Trophoblast cell (in vitro differentiated cells and primary cell): ENCODE measurements at places on chromosomes 3 and 15.

- peak; percentile 33 for DNase-seq
Observed at GRCh38 chr3:42501681-42502428, 588 bp upstream of the VIPR1 start.

DNA sequence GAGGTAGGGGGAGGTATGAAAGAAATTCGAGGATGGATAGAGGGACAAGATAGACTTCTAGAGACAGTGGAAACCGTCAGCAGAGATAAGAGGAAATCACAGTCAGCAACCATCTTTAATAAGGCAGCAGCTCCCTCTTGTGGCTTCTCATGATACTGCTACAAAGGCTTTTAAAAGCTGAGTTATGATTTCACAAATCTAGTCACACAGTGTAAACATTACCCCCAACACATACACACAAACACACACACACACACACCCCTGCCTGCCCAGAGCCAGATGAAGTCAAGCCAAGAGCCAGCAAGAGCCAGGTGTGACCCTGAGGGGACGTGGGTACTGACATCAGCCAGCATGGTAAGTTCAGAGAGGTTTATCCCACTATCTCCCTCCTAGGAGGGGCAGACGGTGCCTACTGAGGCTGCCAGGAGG is 18.9 kb upstream of the TGM5 start:
- peak; percentile 90 for DNase-seq

- no peak for DNase-seq
Observed at GRCh38 chr15:69225355-69226022, 65.1 kb downstream of the GLCE start.

- DNase-seq = peak; percentile 63
Observed at GRCh38 chr3:65904016-65904415, 134.7 kb downstream of the MAGI1 start.

GRCh38 chr3:9732080-9732739 is 675 bp downstream of the BRPF1 start:
- peak; percentile 37 for DNase-seq

DNA sequence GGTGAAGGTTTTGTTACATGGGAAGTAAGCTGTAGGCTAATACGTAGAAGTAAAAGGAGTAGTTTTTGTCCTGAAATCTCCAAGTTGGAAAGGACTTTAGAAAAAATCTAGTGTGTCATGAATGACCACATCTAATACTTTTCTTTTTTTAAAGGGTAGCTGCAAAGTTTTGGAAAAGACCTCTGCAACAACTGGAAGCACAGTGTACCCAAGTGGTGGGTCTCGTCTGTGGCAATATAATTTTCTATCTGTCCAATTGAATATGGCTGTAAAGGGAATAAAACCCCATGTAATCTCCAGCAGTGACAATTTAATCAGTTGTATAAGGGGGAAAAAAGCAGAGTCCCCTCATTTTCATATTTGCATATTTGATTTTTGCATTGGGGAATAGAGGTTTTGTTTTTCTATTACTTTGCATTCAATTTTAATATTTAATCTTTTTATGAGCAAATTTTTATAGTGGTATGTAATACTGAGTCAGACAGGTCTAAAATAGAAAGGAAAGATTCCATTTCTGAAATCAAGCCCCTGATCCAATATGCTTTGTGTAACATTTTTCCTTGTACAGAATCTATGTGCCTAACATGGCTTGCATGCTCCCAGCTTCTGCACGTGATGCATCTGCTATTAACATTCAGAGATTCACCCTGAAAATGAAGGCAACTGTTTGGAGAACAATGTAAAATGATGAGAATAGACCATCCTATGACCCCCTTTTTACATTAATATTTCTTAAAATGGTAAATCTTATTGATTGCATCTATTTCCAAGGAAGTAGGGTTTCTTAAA is 531.4 kb downstream of the ZIC1 start:
- no peak for DNase-seq

- DNase-seq = no peak
Observed at GRCh38 chr15:69533522-69533921, 80.9 kb downstream of the RPLP1 start.

- DNase-seq = peak; percentile 36
Observed at GRCh38 chr15:99442252-99442897, 123.4 kb upstream of the MEF2A start.

- DNase-seq = no peak
Observed at GRCh38 chr15:69742361-69742760, 289.7 kb downstream of the RPLP1 start.

- no peak for DNase-seq
Observed at GRCh38 chr3:186577521-186577920, 7.0 kb downstream of the DNAJB11 start.

GRCh38 chr3:161069511-161070251 is 35.5 kb downstream of the B3GALNT1 start:
- peak; percentile 58 for DNase-seq

GRCh38 chr3:56633602-56634535 is 49.2 kb downstream of the TASOR start:
- peak; percentile 15 for DNase-seq

GRCh38 chr3:8458711-8459110 is 42.9 kb upstream of the LMCD1 start:
- no peak for DNase-seq

GRCh38 chr3:52088445-52089367 is 32.3 kb upstream of the DUSP7 start:
- no peak for DNase-seq

GRCh38 chr15:76164602-76165001 is 104.8 kb downstream of the TMEM266 start:
- DNase-seq = no peak

- DNase-seq = no peak
Observed at GRCh38 chr3:14440531-14441239, 38.3 kb downstream of the SLC6A6 start.

DNA sequence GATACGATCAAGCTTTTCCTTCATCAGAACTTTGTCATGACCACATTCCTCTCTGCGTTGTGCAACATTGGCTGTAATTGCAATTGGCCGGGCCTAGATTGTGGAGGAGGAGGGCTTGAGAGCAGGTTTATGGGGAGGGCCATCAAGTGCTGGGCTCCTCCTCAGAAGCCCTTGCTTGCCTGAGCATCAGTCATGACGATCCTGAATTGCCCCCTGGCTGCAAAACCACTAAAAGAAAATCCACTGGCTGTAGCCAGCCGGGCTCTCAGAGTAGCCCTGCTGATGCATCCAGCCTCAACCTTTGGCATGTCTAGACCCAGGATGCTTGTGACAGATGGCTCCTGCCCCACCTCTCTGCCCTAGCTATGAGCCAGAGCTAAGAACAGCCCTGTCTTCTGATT is 13.4 kb upstream of the TRH start:
- peak; percentile 17 for DNase-seq

DNA sequence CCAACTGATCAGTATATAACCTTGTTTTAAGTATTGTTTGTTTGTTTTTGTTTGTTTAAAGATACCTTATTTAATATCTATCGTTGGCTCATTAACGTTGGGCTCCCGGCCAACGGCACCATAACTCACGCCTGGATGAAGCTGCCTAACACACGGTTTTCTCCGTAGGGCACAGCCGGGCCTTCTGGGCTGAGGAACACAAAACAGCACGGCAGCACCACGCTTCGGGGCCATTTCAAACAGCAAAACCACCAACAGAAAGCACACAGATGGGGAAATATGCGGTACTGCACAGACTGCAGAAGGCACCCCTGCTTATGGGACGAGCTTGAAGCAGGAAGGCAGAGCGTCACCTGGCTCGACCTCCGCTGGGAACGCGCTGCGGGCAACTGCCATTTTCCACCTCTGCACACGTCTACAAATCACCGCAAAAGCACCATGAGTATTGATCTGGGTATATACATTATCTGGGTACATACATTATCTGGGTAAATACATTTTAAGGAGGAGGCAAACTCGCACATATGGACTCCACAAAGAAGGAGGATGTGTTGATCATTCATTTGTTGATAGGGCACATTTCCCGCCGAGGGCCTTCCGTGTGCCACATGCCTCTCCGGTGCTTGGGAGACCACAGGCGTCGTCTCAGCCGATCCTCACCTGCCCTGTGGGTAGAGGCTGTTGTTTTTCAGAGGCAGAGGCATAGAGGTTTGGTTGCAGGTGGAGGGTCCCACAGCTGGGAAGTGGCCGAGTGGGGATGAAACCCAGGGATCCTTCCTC is 123.7 kb upstream of the ATP2B2 start:
- DNase-seq = no peak

DNA sequence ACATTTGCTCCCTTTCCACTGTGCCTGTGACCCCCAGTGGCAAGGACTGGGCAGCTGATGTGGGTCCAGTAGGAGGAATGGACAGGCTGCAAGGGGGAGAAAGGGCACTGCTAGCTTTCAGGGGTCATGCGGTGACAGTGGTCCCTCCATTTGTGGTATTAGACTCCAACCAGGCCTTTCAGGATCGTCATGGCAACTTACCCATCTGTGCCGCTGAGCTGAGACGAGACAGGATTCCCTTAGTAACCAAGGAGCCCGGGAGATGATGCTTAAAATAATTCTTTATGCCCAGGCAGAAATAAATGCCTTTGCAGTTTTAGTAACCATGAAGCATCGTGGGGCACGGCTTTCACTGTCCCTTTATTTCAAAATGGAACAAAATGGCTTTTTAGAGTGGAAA is 15.9 kb upstream of the MRPL3 start:
- no peak for DNase-seq

- no peak for DNase-seq
Observed at GRCh38 chr3:98531622-98532274, at the start of gene GPR15. Gene GPR15, plus strand, starts transcription at chr3:98531978. Its CDS starts 56 bp downstream, at chr3:98532034.

GRCh38 chr15:61390138-61390537 is 161.0 kb upstream of the RORA start:
- DNase-seq = no peak

DNA sequence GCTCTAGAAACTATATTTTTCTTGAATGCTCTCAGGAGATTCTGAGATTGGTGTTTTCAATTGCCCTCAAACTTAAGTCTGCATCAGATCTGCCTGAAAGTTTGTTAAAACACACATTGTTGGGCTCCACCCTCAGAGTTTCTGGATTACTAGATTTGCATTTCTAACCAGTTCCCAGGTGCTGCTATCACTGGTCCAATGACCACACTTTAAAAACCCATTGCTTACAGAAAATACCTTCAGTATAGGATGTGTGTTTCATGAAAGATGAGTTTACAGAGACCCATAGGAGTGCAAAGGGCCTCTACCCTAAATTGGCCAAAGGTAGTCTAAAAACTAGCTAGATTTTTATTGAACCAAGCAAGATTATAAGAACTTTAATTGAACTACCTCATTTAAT is 17.8 kb downstream of the GRM7 start:
- no peak for DNase-seq

GRCh38 chr3:55698831-55699230 is 211.7 kb upstream of the WNT5A start:
- DNase-seq = no peak
